ENCODE measurements at places on chromosomes 7 and 10. TPM values are rescaled to one million over a fixed set of nuclear protein-coding genes. Genes with fewer than 3 reads are reported as not detected.

The PHKG1 gene
- 0.68 TPM for polyA plus RNA-seq

GRCh38 chr7:116478834-116479233, 20.7 kb upstream of the CAV2 start:
- DNase-seq, result no peak

The STEAP1B gene
- 1.9 TPM for polyA plus RNA-seq

DNA sequence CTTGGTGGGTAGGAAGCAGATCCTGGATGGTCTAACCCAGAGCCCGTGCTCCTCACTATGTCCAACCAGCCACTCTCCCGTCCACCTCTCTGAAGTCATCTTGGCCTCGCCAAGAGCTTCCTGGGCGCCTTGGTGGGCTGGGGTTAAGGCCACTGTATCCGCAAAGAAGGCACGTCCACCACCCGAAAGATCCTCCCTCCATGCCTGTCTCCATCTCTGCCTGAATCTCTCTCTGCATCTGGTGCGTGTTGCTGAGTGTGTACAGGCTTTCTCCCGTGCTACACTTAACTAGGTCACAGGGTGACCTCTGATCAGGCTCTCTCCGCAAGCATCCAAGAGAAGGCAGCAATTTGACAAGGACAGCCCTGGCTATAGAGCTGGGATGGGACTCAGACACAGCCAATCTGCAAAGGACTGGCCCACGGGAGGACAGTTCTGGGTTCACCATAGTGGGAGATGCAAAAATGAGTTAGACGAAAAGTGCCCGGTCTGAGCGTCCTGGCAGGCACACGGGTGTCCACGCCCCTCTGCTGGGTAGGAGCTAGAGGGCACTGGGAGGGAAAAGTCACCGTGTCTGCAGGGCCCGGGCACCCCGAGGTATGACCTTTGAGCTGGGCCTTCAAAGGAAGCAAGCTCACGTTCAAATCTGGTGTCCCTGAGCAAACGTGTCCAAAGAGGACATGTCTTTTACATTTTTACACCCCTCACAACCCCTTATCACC, 9.4 kb upstream of the RFC2 start:
- DNase-seq, result no peak

The GIMAP7 gene
- 17.2 TPM for polyA plus RNA-seq

The CLEC5A gene
- 0.72 TPM for polyA plus RNA-seq

DNA sequence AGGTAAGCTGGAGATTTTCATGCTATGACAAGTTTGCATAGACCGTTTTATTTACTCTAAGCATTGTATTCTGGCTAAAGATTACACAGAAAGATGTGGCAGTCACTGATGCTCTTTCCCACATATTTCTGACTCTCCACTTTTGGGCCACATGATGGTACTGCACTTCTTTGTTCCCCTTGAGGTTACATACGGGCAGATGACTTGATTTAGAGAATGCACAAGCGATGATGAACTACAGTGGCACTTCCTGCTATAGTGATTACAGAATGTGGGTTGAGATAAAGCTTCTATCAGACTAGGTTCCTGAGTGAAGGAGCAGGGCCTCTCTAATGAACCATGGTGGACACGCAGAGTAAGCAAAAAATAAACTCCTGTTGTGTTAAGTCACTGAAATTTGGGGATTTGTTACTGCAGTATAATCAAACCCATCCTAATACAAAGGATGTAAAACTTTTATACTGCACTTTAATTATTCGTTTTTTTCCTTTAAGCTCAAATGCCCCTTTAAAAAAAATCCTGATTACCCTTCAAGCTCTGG, 177.9 kb downstream of the TAX1BP1 start:
- DNase-seq, result no peak

The BEND7 gene
- polyA plus RNA-seq, result 37.2 TPM

The CFTR gene
- 2.9 TPM for polyA plus RNA-seq

GRCh38 chr10:59281861-59282260, 80.5 kb downstream of the FAM13C start:
- no peak for DNase-seq

DNA sequence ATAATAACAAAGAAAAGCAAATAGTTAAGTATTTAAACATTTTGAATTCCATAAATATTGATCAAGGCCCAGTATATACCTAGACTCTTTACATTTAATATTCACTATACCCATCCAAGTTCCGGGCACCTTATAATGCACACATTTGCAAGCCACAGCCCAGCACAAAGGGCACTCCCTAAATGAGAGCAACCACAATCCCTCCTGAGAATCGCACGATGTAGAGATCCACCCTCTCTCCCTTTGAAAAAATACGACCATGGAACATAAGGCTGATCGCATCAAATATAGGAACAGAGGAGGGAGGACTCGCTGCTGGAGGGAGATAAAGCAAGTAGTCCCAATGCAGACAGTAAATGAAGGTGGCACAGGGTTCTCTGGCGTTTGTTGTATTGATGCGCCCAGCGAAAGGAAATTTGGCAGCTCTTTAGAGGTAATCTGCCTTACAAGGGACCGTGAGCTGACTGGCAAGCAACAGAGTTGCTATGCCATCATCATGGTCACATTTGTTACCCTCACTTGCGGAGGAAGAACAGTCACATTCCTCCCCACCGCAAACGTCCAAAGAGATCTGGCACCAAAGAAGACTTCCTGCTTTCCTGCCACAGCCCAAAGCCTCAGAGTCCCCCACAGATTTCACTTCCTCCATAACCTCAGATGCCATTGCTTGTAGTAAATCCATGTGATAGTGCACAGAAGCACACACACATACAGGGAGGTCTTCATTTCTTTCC, 16.1 kb upstream of the TAS2R40 start:
- DNase-seq, result no peak

- no peak for DNase-seq
Measured at GRCh38 chr10:93333278-93333978, 148.7 kb downstream of the MYOF start.

Data from left renal cortex interstitium (tissue), 4 donors.